ENCODE measurements at places on chromosomes 7 and 10.
A peak's percentile ranks its signal among the peaks of the same experiment; 100 is the strongest.

DNA sequence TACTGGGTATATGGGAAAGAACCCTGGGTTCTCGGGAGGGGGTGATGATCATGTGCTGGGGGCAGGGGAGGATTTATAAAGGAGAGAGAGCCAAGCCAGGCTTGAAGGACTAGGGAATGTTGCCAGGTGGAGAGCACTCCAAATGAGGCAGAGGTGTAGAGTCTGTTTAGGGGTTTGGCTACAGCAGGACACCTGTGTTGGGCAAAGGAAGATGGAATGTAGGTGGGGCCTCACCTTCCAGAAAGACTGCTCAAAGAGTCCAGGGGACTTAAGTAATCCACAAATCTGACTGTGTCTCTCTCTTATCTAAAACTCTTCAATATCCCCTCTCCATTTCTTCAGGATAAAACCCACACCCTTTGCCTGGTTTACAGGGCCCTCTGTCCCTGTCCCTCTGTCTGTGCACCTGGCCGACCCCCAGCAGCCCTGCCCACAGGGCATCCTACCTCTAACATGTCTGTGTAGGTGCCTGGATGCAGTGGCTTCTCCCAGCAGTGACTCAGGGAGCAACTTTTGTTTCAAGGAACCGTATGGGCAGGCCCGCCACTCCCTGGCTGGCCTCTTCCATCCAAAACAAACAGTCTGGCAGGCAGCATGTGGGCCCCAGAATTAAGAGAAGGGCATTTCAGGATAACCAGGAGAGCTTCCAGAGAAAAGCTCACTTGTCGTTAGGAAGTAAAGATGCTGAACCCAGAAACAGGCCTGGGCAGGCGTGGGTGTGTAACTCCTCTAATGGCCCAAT is 10.6 kb upstream of the PLEKHA1 start:
- no peak for DNase-seq

DNA sequence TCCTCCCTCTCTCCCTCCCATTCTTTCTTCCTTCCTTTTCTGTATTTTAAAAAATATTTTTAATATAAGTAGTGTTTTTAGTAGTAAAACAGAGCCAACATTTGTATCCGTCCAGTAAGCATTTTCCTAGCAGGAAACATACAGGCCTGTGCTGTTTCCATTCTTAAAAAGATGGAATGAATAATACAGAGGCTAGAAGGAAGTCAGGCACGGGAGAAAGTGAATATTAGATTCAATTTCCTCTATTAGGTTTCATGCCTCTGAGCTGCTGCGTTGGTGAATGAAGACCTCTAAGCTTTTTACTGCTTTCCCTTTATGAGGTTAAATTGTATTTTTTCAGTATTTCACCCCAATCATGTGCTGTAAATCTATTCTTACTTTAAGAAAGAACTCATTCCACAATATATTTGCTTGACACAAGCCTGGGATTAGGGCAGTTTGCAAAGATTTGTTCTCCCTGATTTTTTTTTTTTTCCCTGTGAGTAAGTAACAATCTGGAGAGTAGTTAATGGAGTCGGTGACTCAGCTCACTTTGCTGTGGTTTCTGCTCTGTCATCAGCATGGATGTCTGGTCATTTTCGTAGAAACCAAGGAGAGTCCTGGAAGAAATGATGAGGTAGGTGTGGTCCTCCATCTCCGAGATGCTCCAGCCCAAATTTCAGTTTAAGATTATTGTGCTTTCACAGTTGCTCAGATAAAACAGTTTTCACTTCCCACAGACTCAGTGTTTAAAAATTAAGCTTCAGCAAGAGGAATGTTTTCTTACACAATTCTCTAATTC is 76.1 kb upstream of the PITRM1 start:
- no peak for DNase-seq

DNA sequence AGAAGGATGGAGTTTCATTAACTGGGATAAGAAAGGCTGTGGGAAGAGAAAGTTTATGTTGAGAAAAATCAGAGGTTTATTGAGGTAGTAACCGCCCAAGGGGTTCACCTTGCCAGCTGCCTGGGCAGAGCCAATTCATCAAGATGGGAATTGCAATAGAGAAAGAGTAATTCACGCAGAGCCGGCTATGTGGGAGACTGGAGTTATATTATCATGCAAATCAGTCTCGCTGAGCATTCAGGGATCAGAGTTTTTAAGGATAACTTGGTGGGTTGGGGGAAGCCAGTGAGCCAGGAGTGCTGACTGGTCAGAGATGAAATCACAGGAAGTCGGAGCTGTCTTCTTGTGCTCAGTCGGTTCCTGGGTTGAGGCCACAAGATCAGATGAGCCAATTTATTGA is 70.6 kb downstream of the MALRD1 start:
- DNase-seq: no peak

- DNase-seq: peak; percentile 72
These were observed 1000.9 kb downstream of the LRMDA start for GRCh38 chr10:76432016-76433012.

DNA sequence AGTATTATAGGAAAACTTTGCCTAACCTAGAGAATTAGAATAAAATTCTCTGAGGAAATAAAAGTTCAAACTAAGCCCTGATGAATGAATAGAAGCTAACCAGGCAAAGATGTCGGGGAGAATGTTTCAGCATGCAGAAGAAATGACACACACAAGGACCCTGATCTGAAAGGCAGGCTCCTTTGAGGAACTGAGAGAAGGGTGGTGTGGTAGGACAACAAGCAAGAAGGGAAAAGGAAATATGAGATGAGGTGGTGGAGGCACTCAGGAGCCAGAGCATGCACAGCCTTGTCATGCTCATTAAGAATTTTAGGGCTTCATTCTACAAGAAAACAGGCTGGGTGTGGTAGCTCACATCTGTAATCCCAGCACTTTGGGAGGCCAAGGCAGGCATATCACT is 90.6 kb downstream of the ARHGAP12 start:
- DNase-seq: no peak

DNA sequence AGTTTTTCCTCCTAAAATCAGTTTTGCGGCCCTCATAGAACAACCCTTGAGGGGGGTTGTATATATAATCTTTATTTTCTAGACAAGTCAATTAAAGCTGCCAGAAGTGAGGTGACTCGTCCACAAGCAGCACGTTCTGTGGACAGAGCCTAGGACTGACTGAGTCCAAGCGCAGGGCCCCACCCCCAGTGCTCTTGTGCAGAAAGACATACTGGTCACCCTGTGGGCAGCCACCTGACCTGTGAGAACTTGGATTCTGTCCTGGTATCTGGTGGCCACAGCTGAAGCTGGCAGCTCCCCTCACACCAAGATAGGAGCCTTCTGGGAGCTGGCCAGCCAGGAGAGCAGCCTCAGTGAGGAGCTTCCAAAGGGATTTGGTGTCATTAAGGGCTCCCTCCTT is 89.3 kb downstream of the GRK5 start:
- DNase-seq: no peak

DNA sequence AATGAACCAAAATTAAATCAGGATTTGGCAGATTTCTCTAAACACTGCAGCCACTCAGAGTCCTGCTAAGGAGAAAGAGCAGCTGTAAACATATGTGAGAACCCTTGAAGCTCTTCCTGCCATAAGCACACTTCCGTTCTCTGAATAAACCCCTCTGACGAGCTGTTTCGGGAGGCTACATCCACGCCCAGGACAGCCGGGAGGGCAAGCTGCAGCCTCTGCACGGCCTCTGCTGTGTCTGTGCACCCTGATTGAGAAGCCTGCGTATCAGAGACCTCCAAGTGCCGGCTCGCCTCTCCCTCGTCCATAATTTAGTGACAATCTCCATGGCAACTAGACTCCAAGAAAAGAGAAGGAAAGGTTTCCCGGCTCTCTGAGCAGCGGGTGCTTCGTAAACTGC is 114.4 kb downstream of the PTPRN2 start:
- DNase-seq: peak; percentile 86

- no peak for DNase-seq
These were observed 66.6 kb downstream of the ALOX5 start for GRCh38 chr10:45440511-45441062.

- no peak for DNase-seq
These were observed 730.0 kb upstream of the SORCS1 start for GRCh38 chr10:107894516-107894915.

DNA sequence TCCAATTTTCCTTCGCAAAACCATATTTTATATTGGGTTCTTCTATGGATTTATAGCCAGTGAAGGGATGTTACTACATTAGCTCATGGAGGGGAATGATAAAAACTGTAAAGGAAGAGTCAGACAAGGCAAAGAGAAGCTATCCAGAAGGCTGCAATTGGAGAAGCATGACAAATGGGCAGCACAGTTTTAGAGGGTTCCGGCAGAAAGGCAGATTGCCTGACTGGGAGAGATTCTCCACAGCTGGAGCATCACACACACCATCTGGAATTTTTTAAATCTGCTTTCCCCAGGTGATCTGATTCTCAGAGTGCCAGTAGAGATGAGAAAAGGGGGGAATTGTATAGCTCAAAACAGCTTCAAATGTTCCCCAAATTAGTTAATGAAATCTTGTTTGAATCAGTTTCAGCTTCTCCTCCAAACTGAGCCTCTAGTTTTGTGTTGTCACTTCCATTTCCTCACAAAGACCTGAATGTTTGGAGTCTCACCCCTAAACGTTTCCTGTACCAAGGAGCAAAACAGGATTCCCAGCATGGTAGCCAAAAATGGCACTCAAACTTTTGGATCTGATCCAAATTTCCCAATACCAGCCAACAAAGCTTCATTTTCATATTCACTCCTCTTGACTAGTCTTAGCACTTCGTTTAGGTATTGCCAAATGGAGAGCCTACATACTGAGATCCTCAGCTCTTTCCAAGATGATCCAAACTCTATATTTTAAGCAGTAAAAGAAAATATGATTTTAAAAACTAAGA is 177.5 kb downstream of the HPSE2 start:
- peak; percentile 34 for DNase-seq

DNA sequence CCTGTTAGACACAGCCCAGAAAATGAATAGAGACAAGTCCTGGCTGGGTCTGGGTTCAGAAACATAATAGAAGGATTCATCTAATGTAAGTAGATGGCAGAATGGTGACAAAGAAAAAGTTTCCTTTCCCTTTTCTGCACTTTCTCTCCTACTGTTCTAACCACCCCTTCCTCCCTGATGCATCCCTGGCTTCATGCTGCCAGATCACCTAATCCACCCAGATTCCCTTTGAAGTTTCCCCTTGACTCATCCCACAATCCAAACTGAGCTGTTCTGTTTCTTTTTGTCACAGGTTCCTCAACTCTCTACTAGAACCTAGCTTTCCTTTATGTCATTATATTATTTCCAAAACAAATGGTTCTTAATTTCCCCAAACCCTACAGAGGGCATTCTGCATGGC is 1.1 kb upstream of the MACC1 start:
- DNase-seq: no peak

GRCh38 chr7:47394751-47395252 is 187.1 kb downstream of the TNS3 start:
- no peak for DNase-seq

- no peak for DNase-seq
These were observed 187.6 kb downstream of the NSUN6 start for GRCh38 chr10:18463673-18464211.

GRCh38 chr7:140231771-140232491 is 55.1 kb upstream of the KDM7A start:
- no peak for DNase-seq

DNA sequence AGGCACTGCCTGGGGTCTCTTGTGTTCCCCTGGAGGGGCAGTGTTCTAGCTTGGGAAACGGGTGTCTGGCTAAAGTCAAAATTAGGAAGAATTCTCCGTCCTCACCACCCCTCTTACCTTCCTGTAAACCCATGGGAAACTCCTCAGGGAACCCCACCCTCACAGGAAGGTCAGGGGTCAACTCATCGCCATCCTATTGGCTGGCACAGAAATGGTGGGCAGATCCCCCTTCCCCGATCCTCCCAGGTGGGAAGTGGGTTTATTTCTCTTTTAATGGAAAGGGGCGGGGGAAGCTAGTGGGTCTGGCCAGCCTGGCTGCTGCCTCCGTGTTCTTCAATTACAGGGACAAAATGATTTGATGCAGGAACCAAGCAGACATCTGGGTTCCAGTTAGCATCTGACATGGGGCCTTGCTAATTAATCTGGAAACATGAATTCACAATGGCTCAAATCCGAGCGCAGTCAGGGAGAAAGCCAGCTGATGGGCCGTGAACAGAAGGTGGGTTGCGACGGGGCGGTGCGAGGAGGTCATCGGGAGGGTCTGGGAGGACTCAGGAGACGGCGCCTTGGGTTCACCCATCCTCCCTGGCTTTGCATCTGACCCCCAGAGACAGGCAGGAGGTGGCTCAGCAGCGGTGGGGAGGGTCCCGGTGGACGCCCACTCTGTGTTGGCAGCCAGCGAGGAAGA is 66.6 kb downstream of the SLIT1 start:
- peak; percentile 92 for DNase-seq

GRCh38 chr10:12726971-12727831 is 274.3 kb downstream of the CCDC3 start:
- DNase-seq: peak; percentile 32

DNA sequence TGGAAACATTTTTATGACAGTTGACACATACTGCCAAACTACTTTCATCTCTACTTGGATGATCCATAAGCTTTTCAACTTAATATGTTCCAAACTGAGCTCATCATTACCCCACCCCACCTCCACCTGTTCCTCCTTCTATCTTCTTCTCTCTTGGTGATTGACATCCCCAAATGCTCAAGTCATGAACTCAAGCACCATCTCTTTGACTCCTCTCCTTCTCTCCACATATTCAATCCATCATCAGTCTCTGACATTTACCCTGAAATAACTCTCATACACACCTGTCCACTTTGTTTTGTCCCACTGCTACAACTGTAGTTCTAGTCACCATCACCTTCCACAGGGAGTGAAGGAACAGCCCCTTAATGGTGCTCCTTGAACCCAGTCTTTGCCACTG is 43.3 kb downstream of the SGCE start:
- DNase-seq: no peak

- peak; percentile 75 for DNase-seq
These were observed 3.1 kb downstream of the NKX2-3 start for GRCh38 chr10:99535764-99536337.

DNA sequence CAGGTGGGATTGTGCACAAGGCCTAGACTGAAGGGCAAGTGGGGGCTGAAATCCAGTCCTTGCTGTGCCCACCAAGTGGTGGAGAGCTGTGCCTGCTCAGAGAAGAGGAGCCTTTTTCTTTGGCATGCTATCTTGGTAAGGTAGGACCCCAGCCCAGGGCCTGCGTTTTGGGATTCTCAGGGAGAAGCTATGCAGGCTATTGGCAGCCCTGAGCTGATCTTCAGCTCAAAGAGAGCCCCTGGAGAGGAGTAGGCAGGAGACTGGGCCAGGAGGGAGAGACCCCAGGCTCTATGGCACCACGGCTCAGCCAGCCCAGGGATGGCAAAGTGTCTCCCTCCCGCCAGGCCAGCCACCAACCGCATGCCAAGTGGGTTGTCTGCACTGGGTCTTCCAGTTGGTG is 119.2 kb upstream of the PCBD1 start:
- no peak for DNase-seq

DNA sequence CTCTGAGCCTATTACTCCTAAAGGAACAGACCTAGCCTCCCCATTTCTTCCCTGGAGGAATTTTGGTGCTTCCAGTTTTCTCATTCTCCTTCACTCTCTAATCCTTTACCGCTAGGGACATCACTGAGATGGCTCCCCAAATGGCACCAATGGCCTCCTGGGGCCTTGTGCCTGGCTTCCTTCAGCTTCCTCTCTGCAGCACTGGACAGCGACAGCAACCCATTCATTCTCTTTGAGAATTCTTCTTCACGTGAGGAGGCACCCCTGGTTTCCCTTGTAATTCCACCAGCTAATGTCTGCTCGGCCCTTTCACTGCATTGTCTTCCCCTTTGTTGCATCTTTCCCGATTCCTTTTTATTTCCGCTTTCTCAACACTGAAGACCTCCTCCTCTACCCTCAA is 24.6 kb upstream of the KDM7A start:
- no peak for DNase-seq

Measured in eye (tissue), 1 donor.